ENCODE measurements at places on chromosomes 2 and 18.

GRCh38 chr2:204948024-204948763 lies 402.9 kb downstream of the PARD3B start:
- DNase-seq = no peak

DNA sequence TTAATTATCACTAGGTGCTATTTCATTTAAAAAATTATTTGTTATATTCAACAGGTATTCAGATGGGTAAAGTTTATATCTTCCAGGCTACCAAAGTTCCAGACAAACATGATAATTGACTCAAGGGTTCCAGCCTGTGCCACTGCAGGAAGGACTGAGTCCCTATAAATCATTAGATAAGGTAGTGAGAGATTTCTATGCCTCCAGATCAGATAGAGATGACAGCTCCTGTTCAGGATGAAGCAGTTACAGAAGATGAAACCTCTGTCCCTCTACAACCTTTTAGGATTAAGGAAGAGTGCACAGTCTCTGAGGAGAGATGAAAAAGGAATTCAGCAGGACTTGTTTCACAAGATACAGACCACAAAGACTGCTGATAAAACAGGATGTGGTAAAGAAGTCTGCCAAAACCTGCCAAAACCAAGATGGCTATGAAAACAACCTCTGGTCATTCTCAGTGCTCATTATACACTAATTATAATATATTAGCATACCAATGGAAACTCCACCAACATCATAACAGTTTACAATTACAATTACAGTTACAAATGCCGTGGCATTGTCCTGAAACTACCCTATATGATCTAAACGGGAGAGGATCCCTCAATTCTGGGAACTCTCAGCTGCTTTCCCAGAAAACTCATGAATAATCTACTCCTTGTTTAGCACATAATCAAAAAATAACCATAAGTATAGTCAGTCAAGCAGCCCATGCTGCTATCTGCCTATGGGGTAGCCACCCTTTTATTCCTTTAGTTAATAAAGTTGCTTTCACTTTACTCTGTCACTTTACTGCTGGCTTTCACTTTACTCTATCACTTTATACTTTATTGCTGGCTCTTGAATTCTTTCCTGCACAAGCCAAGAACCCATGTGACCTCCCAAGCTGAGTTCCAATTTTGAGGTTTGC lies 288.5 kb downstream of the PDE11A start:
- no peak for DNase-seq

DNA sequence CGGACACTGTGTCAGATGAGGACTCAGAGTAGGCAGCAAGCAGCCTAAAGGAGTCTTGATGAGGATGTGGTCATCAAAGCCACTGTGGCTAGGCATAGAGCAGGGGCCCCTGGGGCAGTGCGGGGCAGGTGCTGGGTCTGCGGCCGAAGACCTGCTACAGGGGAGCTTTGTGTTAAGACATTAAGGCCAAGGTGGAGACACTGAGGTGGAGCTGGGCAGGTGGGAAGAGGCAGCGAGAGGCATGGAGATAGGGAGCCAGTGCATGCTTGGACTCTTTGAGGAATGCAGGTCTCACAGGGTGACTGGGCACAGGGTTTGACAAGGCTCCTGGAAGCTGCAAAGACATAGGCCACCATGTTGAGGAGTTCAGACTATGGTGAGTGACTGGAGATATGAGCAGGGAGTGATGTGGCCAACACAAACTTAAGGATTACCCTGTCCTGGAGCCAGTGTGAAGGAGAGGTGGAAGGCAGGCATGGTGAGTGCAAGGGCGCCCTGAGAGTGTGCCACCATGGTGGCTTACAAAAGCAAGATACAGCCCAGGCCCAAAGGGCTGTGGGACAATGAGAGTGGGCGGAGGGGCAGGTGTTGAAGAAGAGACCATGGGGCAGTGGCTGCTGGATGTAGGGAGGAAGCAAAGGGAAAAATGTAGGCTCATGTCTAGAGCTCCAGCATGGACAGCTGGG lies 450.9 kb upstream of the HS6ST1 start:
- no peak for DNase-seq

DNA sequence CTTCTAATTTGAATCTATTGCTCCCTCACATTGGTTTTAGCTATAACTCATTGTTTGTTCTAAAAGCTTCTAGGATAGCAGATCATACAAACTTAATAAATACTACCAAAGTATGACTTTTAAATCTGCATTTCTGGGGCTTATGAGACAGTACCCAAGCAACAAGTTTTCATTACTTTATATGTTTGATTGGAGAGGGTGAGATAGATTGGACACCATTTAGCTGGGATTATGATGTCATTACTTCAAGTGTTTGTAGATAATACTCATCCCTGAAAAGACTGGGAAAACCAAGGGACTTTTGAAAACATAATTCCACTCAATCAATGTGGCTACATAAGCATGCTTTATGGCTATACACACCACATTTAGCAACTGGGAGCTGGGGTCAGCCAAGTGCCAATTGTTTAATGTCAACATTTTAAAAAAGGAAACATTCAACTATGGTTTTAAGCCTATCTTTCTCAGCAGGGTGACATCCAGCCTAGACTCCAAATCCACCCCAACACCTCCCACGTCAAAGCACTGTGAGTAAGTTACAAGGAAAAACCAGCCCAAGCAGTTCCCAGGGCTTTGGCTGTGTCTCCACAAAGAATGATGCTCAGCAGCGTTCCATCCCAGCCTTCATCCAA lies 119.9 kb downstream of the ETAA1 start:
- DNase-seq = peak; percentile 57

DNA sequence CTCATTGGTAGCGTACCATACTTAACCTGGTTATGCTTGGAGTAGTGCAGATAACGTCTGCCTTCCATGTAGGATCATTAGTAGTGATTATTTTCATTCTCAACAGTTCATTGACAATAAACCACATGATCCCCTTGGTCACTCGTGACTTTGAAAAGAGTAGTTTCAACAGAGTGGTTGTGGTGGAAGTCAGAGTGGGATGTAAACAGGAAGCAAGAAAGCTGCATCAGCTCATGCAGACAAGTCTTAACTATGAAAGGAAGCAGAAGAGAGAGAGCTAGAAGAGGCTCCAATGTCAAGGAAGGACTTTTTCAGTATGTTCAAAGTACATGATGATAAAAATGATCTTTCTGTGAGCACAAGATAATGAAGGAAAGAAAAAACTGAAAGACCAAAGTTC lies 287.4 kb downstream of the MBD2 start:
- DNase-seq = no peak

GRCh38 chr18:47736376-47737140 lies 193.9 kb downstream of the SMAD2 start:
- DNase-seq = no peak
